ENCODE measurements at places on chromosomes 6 and 20.

GRCh38 chr20:14707865-14708596, 370.6 kb upstream of the FLRT3 start:
- no peak for DNase-seq

GRCh38 chr20:64145458-64146300, 18.6 kb upstream of the MYT1 start:
- no peak for DNase-seq

- no peak for DNase-seq
Observed at GRCh38 chr20:5996765-5997164, 46.3 kb downstream of the MCM8 start.

DNA sequence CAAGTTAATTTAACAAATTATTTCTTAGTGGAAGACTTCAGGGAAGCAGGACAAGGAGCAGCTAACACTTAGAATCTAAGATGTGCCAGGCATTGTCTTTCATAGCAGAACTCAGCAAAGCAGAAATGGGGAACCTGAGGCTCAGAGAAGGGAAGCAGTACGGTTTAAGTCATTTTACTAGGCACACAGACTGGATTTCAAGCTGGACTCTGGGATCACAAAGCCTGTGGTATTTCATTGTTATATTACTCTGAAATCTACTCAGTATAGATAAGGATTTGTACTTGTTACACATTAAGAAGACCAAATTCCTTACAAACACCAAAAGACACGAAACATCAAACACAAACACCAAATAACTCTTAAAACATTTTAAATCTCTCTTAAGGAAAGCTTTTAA, 199.6 kb downstream of the ISM1 start:
- DNase-seq: no peak

- no peak for DNase-seq
Observed at GRCh38 chr6:142280927-142281326, 20.9 kb upstream of the ADGRG6 start.

DNA sequence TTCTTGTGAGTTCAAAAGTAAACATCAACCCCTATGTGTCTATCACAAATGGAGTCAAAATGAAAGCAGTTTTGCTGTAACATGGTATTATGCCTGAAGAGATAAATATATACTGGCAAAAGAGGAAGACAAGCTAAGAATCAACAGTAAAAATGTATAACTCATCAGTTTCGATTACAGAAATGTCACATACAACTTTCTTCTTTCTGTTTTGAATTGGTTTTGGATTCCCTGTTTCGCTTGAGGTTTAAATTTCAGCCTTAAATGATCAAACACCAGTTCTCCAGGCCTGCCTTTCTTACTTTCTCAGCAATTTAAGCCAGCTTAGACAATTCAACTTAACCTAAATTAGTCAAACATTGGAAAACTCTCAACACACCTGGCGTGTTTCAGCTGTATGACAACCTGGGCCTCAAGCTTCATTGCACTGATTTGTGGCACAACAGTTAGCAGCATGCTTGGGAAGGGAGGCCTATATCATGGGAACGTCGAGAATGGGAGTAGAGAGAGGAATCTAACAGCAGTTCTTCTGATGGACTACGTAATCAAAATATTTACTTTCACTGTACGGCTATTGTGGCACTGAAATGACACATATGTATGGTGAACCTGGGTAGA, 51.9 kb upstream of the MARCKS start:
- DNase-seq: no peak

- no peak for DNase-seq
Observed at GRCh38 chr6:21005816-21006570, 471.7 kb downstream of the CDKAL1 start.

DNA sequence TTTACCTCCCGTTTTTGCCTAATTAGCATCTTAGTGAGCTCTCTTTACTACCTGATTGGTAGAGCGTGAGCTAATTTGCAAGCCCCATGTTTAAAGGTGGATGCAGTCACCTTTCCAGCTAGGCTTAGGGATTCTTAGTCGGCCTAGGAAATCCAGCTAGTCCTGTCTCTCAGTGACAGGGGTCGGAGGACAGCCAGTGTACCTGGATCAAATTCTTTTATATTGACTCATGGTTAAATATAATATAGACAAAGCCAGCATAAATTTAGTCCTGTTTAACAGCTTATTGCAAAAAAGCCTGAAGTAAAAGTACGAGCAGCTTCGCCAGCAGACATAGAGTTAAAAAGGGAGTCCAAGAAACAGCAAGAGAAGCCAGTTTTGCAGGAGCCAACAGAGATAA, 12.2 kb upstream of the GSTA3 start:
- DNase-seq: no peak

DNA sequence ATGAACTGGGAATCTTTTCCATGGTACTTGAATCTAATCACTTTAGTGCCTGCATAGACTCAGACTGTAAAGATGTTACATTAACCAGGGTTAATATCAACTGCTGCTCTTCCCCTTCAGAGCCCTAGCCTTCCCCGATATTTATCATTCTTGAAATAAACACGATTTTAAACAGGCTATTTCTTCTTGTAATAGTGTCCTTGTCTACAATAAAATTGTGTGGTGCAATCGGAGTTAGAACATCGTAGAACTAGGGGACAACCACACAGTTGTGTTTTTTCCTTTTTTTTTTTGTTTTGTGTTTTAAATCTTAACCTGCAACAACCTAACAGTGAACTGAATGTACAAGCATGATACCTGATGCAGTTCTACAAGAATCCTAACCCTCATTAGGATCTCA, 4.5 kb downstream of the GJA1 start:
- DNase-seq: no peak
